C1 segment of cervical spinal cord (tissue), 14 donors: ENCODE measurements at places on chromosomes 2 and 18.

- no peak for DNase-seq
These were observed 184.0 kb downstream of the PDE11A start for GRCh38 chr2:177888581-177888980.

DNA sequence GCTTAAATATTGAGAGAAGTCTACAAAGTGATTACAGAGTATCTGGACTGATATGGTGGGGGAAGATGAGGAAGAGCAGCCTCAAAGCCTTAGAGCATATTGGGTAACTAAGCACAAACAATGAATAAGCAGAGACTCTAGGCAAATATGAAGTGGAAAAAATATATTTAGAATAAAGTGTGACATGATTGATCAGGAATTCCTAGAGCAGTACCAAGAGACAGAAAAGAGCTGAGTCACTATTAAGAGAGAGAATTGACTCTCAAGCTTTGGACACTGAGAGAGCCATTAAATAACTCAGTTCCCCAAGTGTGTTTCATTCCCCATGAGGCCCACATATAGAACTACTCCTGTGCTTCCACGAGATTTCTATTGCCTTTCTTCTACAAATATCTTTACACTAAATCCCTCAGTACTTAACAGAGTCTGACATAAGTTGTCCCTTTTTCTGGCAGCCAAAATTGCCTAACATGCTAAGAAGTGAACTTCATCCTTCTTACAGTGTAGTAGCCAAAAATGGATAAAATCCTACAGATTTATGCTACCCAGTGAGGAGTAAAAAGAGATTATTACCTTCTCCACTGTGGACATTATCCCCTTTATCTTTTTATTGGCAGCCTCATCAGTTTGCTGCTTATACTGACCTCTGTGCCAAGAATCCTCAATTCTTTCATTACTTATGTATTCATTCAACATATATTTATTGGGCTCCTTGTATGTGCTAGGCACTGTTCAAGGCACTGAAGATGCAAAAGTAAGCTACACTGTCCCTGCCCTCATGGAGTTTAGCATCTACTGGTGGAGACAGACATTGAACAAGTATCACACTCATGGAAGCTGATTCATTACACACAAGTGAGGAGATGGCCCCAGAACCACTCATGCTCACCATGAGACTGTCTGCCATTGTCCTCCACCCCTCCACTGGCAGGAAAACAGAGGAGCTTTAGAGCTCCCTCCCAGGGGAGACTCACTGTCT lies 45.4 kb downstream of the SLC40A1 start:
- DNase-seq, result no peak

DNA sequence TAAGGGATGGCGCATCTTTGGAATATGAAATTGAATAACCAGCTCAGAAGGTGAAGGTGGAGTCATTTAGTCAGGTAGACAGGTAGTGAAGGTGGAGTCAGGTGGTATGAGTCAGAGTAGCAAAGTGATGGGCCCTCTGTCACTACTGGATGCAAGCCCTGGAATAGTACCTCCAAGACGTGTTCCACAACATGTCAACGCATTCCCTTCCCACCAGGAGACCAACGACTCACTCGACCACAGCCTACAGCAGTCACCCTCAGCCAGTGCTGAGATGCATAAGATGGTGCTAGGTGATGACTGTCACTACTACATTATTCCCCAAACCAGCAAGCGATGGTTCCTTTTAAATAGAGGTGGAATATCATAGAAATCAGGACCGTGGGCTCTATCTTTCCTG lies 6.8 kb downstream of the CPLX4 start:
- DNase-seq, result no peak

DNA sequence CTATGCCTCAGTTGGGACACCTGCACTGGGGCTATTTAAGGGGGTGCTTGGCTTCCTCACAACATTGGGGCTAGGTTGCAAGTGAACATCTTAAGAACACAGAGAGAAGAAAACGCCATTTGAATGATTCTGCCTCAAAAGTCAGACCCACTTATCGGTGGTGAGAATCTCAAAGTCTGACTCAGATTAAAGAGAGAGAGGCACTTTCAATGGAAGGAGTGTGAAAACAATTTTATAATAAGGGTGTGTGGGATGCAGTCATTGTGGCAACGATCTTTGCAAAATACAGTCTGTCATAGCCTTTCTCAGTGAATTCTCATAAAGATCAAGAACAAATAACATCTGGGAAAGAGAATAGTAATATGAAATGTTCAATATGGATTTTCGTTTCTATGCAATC lies 41.8 kb downstream of the CCDC102B start:
- DNase-seq, result no peak

GRCh38 chr2:218477247-218477646 lies 58.3 kb downstream of the VIL1 start:
- DNase-seq, result no peak

- DNase-seq, result no peak
These were observed 122.6 kb upstream of the DNAJC10 start for GRCh38 chr2:182593394-182593975.

DNA sequence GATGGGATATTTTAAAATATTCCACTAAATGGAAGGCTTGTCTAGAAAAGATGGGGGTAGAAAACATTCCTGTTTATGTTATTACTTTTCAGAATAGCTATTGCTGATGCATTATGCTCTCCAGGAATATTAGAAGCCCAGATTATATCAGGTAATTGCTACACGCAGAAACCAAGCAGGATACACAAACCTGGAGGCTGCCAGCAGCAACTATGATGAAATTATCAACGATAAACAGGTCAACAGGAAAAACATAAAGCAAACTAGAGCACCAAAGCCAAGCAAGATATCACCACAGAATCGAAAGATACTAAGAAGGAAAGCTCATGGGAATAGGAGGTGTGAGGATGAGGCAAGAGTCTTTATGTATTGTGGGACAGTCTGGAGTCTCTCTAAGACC lies 113.2 kb upstream of the SPATS2L start:
- DNase-seq, result no peak

DNA sequence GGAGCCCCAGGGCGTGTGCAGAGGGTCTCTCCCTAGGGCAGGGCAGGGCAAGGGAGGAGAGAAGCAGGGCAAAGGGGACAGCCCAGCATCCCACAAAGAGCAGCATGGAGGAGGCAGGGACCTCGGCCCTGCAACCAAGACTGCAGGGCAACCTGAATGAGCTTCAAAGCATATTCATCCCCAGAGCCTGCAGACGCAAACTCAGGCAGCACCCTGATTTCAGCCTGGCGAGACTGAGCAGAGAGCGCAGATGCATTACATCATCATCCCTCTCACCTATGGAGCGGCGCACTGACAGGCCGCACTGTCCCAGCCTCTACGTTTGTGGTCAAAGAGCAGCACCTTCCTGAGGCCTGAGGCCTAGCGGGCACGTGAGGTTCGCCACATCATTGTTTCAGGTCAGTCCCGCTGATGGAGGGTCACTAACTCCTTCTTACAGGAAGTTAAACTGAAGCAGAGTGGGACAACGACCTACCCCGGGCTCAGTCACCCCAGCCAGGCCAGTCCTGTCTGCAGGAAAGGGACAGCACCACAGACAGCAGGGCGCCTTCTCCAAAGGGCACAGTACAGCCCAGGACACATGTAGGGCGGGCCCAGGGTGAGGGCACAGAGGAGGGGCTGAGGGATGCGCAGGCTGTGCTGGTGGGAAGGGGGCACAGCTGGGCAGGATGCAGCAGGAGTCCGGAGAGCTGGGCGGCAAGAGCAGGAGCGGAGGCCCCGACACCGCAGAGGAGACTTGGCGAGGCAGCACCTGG lies 67.2 kb upstream of the RAB6C start:
- DNase-seq, result no peak

- DNase-seq, result no peak
These were observed 48.4 kb downstream of the LRRTM1 start for GRCh38 chr2:80255918-80256781.

GRCh38 chr2:231977430-231977829 lies 15.9 kb downstream of the DIS3L2 start:
- DNase-seq, result no peak

- DNase-seq, result no peak
These were observed 61.1 kb upstream of the RPL31 start for GRCh38 chr2:100940766-100941645.
